ENCODE measurements at places on chromosomes 3 and 15.

DNA sequence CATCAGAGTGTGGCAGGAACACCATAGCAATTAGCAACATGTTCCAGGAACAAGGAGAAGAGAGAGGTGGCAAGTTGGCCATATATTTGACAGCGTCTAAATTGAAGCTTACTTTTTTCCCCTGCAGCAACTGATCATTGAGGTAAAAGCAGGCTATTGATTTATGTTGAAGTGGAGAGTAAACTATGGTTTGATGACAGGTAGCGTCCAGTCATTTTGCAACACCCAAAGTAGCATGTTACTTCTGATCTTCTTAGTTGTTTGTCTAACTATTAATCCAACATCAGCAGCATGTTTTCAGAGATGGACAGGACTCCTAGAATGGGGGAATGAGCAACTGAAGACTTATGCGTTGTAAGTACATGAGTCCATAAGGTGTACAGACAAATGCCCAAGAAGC is 225.8 kb downstream of the ZPLD1 start:
- no peak for DNase-seq

- no peak for DNase-seq
Observed at GRCh38 chr15:45640616-45641015, 5.8 kb downstream of the SQOR start.

GRCh38 chr15:64452988-64453688 is 7.2 kb upstream of the ZNF609 start:
- DNase-seq: no peak

GRCh38 chr3:78754066-78754743 is 1013.6 kb downstream of the ROBO1 start:
- no peak for DNase-seq

DNA sequence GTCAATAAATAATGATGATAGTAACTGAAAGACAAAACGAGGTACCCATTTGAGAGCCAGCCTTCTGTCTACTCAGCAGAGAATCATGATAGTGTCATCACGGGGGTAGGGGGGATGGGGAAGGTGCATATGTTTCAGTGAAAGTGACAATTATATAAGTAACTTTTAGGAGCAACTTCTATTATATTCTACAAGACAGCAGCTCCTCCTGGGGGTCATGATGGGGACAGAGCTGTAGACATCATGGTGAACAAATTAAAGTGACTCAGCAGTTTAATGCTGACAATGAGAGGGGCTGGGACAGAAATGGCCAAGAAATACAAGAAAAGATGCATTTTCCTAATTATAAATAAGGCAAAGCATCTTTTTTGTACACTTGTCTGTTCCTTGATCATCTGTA is 11.8 kb downstream of the CAPN3 start:
- no peak for DNase-seq

DNA sequence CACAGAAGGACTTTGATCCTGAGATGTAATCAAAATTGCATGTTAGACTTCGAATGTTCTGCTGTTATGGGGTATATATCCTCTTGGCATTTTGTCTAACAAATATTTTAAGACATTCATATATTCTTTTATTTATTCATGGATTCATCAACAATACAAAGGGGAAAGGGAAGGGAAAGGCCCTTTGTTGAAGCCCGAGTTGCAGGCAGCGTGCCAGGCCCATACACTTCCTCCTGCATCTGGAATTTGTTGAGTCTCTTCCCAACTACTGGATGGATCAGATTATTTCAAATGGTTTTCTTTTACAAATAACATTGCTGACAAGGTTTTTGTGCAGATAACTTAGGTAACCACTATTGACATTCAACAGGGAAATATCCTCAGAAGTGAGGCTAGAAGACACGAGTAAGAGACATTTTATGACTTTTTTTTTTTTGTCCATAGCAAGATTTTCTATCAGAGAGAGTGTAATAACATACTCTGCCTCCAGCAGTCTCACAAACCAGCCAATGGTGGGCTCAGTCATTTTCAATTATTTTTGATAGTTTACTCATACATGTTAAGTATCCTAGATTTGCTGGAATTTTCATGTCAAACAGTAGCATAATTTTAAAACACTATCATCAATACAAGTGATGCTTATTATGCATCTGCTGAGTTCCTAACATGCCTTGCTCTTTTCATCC is 94.3 kb downstream of the RPL39L start:
- DNase-seq: no peak

GRCh38 chr3:128470134-128470899 is 3.6 kb upstream of the DNAJB8 start:
- DNase-seq: no peak

DNA sequence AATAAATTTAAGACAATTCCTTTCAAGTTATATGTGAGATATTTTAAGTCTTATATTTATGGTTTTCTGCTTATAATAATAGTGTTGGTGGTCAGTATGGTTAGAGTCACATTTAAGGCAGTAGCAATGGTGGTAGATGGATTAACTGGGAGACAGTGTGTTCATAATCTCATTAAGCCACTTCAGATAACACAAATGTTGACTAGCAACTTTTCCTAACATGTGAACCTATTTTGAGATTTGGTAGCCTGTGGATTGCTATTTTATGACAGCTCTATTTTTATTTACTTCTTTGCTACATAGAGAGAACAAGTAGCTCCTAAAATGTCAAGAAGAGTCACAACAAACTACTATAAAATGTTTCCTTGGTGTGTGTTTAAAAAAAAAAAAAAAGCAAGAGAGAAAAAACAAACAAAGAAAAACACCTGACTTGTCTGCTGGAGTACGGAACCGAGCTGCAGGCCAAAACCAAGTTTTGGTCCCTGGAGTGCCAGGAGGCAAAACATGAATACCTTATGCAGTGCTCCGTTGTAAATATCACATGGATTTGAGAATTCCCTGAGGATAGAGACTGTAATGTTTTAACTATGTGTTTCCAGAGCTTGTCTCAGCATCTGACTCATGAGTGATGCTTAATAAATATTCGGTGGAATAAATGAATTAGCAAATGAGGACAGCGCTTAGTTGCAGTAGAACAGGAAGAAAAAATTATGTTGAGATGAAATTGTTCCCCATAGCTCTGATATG is 457.1 kb upstream of the ROBO2 start:
- DNase-seq: no peak

DNA sequence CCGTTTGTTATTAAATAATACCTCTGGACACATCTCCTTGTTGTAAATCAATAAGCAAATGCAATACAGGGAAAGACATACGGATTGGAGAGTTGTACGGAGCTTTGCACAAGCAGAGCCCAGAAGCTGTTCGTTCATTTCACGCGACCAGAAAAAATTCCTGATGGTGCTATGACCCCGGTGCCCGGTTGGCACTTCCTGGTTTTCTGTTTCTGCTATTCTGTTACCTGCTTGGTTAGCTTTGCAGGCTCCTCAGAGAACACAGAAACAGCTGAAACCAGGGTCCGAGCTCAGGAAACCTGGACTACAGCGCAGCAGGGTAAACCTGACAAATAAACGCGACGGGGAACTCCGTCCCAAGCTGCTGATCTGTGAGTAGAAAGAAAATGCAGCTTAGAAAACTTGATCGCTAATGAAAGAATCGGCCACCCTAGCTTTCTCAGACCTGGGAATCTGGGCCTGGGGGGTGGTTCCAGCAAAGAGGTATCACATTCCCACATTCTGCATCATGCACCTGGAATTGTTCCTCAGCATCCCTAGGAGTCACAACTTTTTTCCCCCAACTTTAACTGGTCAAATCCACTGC is 845 bp downstream of the CNTN3 start:
- DNase-seq: no peak

DNA sequence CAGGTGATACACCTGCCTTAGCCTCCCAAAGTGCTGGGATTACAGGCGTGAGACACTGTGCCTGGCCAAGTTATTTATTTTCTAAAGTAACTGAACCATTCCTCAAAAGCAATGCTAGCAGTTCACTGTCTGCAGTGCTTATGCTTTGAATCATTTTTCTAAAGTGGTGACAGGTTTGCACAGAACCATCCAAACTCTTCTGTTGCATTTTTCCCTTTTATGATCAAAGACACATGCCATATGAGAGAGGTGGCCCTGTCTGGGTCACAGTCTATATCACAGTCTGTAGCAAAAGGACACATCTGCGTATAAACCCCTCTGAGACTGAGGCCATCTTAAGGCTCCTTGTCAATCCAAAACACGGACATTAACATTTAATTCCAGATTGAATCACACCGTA is 17.2 kb downstream of the CDCP1 start:
- no peak for DNase-seq

GRCh38 chr3:136667081-136667480 is 85.1 kb downstream of the STAG1 start:
- DNase-seq: no peak

DNA sequence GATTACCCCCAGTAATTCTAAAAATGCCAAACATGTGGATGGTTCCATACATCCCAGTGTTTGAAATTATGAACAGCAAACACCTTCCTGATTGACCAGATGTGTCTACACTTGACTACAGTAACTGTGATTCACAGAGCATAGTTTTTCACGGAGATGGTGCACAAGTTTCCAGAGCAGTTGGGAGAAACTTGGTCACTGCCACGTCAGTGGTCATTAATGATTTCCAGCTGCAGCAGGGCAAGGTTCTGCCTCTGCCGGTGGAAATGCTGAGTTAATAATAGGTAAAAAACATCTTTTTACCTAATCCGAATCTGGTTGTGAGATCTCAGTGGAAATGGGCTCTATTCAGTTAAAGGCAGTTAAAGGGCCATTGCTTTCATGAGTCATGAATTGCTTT is 154.1 kb upstream of the FEZF2 start:
- no peak for DNase-seq

DNA sequence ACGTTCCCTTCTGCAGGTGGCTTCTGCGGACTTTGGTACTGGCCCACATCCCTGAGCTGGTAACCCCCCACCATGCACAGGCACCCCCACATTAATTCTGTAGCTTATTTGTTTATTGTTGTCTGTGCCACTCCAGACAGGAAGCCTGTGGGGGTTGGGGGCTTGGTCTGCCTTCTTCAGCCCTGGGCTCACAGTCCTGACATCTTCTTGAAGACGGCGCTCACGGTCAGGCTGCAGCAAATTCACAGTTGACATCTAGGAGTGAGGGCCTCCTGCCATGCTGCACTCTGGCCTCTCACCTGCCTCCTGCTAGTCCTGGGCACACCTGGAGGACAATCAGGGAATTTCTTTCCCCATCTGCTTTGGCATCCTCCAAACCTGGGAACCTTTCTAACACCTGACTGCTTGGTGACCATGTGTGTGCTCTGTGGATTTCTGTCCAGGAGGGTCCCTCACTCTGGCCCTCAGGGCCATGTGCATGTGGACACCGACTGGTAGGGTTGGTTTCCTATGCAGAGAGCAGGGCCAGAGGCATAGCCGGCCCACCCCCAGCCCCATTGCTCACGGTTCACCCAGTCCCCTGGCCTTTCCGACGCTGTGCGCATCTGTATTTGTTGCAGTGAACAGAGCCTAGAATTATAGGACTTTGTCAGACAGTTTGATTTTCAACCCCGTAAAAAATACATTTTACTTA is 68.8 kb downstream of the APBA2 start:
- DNase-seq: no peak

DNA sequence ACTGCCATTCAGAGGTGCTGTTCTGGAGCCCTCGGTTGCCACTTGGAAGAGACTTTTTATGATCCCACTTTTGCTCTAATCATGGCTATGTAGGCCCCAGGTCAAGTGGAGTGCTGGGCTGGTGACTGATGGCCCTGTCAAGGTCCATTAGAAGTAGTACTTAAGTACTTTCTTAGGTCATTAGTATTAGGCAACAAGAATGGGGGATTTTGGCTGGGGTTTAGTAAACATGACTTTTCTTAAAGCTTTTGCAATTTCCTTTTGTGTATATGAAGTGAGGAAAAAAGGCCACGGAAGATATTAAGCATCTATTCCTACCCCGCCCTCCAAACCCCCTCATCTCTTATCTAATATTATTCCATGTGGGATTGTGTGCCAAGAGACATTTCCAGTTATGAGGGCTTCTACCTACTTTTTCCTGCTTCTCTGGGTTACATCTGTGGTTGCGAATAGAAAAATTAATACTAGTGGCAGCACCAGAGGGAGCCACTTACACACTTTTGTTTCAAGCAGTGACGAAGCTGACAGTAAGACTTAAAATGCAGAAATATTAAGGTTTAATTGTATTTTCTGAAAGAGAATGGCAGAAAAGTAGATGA is 13.9 kb downstream of the NLGN1 start:
- no peak for DNase-seq

- no peak for DNase-seq
Observed at GRCh38 chr3:43455233-43455632, 166.6 kb downstream of the ANO10 start.

DNA sequence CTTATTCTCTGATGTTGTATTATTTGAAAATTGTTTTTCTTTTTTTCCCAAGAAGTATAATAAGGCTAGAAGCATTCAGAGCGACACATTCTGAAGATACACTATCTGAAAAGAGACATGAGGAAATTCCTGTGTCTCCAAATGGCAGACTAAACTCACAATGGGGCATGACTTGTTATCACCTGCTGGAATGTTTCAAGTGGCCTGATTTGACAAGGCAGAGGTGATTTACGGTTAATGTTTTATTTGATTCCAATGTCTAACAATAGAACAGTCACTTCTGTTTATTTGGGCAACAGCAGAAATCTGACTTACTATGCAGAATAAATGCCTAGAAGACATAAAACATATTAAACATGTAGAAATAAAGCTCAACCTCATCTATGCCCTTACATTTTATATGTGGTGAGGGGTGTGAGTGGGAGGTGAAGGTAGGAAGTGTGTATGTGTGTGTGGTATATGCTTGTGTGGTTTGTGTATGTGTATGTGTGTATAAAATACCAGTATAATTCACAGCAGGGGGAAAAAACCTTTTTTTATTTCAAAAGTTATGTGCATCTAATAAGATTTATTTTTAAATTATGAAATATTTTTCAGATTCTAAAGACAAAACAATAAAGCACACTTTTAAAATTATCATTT is 1051.7 kb downstream of the ROBO2 start:
- no peak for DNase-seq

- DNase-seq: no peak
Observed at GRCh38 chr15:96264351-96264798, 66.1 kb upstream of the NR2F2 start.

GRCh38 chr3:139906418-139906817 is 28.6 kb upstream of the CLSTN2 start:
- DNase-seq: no peak

GRCh38 chr15:55902981-55903380 is 90.4 kb downstream of the NEDD4 start:
- no peak for DNase-seq

DNA sequence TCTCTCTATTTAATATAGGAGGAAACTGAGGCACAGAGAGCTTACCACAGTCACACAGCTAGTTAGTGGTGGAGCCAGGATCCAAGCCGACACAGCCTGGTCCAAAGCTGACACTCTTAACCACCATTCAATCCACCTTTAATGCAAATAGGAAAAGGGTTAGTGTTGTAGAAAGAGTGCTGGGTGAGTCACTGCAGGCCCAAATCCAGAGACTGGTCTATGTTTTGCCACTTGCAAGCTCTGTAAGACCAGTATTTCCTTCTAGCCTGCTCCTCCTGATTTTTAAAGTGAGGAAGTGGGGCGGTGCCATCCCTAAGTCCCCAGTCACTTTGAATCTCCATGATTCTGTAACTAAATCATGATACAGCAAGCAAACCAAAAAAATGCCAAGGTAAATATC is 111.0 kb downstream of the MECOM start:
- no peak for DNase-seq

GRCh38 chr3:167884481-167884880 is 149.0 kb downstream of the SERPINI1 start:
- no peak for DNase-seq

Measured in CD4-positive, alpha-beta T cell treated with Interleukin-15 for 1 hour (primary cell).